CD4-positive, alpha-beta T cell treated with Interleukin-21 for 1 hour (primary cell): ENCODE measurements at places on chromosomes 12 and 14.

DNA sequence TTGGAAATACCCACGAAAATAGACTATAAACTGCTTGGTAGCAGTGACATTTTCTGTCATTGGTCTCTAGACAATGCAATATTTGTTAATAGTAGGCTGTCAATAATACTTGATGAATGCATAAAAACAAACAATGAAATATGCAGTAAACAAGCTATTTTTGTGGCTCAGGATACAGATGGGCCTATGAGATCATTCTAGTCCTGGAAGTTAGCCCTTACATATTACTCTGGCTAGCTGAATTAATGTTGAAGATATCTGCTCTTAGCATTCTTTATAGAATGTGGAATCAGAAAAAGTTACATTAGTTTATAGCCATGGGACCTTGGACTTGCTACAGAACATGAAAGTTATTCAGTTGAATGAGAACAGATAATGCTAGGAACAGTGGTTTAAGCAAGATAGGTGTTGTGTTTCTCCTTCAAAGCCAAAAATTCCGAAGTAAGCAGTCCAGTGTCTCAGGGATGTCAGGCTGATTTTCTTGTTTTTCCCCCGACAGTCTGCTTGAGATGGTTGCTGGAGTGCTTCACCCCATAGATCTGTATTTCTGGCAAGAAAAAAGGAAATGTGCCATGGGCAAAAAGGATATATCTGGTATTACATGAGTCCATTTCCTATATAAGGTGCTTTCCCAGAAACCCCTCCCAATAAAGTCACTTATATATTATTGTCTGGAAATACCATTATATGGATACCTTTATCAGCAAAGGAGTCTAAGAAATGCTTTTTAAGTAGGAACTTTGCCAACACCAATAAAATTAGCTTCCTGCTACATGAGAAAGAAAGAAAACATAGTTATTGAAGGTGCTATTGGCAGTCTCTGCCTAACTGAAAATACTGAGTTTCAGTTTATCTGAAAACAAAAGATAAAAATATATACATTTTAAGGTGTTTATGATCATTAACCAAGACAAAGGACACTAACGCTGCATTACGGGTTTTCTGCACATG is 619.4 kb upstream of the ATP2B1 start:
- DNase-seq, result no peak

- no peak for DNase-seq
Observed at GRCh38 chr12:31868965-31869364, 90.2 kb upstream of the RESF1 start.

- DNase-seq, result no peak
Observed at GRCh38 chr12:123840765-123841425, 78.8 kb downstream of the DNAH10 start.

- no peak for DNase-seq
Observed at GRCh38 chr14:95490727-95491451, 25.6 kb downstream of the SYNE3 start.

- no peak for DNase-seq
Observed at GRCh38 chr14:71722885-71723284, 209.3 kb upstream of the RGS6 start.

DNA sequence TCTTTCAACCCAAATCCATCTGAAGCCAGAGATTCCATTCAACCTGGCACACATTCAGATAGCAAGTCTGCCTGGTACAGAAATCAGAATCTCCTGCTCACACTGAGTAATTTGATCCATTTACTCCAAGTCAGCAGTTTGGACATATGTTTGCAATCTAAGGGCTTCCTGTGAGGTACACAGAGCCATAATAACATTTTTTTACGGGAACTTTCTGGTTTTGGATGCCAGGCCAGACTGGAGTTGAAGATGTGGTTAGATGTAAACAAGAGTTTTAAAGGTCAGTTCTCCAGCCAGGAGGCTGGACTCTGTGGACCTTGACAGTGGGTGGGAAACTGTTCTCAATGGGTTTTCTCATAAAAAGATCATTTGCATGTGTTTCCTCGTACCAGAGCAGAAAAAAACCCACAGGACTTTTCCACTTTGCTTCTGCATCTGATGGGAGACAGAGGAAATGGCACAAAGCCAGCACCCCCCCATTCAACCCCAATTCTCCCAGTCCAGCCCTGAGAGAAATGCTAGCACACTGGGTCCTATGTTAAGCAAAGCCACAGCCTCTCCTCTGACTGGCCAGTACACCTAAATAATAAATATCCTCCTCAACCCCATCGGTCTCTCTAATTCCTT is 17.7 kb upstream of the TSPAN11 start:
- no peak for DNase-seq

- DNase-seq, result no peak
Observed at GRCh38 chr12:69173368-69173767, 66.0 kb upstream of the CPSF6 start.

- no peak for DNase-seq
Observed at GRCh38 chr12:39605996-39606395, 13.6 kb downstream of the ABCD2 start.

DNA sequence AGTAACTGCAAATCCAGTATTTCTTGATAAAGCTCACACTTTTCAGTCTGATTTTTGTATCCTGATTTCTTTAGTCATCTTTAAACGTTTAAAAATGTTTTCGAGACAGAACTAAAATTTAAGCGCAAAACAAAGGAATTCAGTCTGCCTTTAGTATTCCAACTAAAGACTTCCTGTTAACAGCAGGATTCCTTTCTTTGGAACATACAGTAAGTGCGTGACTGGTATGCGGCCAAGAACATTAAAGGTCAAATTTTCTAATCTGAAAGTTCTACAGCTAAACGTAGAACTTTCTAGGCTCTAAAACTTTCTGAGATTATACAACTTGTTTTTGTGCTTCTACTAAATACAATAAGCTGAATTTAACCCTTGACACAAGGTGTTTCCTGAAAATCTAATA is 9.9 kb downstream of the SAV1 start:
- DNase-seq, result no peak

GRCh38 chr12:43740511-43741100 is 18.0 kb downstream of the PUS7L start:
- no peak for DNase-seq

GRCh38 chr12:6452245-6452943 is 552 bp downstream of the TAPBPL start:
- DNase-seq, result no peak

DNA sequence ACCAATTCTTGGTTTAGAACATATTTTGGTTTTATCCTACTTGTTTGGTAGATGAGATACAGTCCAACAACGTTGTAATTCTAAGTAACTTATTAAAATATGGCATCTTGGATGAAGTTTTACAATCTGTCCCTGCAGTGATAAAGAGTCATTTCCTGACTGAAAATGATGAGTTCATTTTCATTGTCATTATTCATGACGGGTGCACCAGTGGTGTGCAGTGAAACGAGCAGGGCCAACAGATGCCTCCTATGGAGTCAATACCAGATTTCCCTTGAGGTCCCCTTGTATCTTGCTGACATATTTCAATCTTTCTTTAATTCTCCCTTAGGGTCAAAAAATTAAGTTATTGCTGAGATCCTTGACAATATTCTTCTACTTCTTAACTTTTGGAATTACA is 438.5 kb downstream of the LRIG3 start:
- DNase-seq, result no peak

DNA sequence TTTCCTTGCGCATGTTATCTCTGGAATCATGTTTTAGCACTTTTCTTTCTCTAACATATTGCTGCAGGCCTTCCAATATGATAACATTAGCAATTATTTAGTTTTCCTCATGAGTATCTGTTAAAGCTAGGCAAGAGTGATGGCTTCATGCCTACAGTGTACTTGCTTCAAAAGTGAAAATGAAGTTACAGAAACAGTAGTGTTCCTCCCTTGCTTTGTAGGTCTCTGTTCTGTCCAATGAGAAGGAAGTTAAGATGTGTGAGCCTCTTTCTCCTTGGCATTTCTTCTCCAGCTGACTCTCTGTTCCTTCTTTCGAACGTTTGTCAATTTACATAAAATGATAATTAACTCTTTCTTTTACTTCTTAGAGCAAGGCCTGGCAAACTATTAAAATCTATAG is 22.2 kb downstream of the LRRIQ1 start:
- no peak for DNase-seq

DNA sequence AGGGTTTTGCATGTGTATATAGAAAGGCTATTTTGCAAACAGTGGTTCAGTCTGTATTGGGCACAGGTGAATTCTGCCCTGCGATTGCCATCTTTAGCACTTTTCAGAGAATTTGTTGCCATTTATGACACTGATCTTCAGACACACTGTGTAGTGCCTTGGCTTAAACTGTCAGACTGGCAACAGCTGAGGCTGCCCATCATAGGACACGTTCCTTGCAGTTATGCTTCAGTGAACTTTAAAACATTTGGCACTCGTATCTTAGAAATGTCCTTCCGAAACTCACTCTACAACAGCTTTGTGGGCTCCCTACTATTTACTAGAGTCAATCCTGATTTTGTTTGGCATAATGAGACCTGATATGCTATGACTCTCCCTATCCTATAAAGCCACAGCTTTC is 29.1 kb downstream of the AP5M1 start:
- DNase-seq, result no peak
